ENCODE measurements at places on chromosomes 3 and 15.

- DNase-seq = no peak
Measured at GRCh38 chr3:135191708-135192107, 396.6 kb downstream of the EPHB1 start.

GRCh38 chr3:16330351-16330750 is 65.3 kb downstream of the OXNAD1 start:
- no peak for DNase-seq

- DNase-seq = no peak
Measured at GRCh38 chr15:97547381-97547780, 413.1 kb upstream of the ARRDC4 start.

DNA sequence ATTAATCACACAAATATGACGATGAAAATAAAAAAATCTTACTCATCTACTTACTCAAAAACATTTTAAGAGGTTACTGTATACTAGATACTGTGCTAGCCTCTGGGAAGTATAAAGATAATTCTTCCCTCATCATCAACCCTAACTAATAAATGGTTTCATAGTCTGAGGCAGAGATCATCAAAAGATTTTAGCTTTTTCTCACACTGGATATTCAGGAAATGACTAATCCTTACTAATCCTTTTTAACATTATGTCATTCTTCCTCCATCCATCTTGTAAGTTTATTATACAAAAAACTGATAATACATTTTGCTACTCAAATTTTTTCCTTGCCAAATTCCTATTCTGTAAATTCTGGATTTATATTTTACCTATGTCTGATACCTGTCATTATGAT is 29.7 kb downstream of the ACAD11 start:
- DNase-seq = no peak

- DNase-seq = no peak
Measured at GRCh38 chr3:7428206-7428718, 567.3 kb downstream of the GRM7 start.

DNA sequence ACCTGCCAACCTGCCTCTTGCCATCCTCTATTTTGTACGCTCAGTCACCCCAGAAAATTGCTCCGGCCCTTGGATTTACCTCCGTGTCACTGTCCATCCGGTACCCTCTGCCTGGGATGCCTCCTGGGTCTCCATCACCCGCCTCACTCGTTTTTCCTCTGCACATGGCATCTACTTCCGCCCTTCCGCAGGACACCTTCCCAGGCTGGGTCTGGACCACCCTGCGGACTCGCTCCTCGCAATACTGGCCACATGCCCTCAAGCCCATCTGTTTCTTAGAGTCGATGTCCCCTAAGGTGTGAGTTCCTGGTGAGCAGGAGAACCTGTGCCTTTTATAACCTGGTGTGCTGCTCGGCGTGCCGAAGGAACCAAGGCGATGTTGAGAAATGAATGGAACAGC is 58.5 kb downstream of the APBA2 start:
- DNase-seq = no peak

DNA sequence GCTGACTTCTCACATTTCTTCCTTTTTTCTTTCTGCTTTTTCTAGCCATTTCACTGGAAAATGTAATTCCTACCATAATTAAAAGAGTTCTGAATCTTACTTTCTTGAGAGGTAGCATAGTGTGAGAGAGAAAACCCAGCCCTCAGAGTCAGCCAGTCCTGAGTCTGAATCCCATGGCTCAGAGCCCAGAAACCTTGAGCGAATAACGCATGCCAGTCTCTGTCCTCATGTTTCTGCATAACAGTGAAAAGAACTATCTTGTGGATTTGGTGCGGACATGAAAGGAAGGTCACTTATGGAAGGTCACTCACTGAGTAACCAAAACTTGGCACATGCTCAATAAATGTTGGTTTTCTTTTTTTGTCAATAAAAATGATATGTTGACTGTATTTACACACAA is 29.3 kb upstream of the SLCO3A1 start:
- no peak for DNase-seq

GRCh38 chr3:33915796-33916546 is 117.5 kb downstream of the PDCD6IP start:
- DNase-seq = no peak

DNA sequence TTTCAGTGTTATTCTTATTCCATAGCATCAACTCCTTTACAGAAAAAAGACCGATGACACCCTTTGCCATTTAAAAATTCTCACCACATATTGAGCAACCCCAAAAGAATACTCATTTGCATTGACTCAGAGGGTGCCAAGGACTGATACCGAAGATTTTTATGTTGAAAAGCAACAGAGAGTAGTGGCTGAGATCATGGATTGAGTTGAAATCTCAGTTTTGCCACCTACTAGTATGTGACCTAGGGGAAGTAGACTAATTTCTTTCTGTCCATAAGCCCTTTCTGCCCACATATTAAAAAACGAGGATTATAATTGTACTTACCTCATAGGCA is 313.9 kb upstream of the SATB1 start:
- no peak for DNase-seq

DNA sequence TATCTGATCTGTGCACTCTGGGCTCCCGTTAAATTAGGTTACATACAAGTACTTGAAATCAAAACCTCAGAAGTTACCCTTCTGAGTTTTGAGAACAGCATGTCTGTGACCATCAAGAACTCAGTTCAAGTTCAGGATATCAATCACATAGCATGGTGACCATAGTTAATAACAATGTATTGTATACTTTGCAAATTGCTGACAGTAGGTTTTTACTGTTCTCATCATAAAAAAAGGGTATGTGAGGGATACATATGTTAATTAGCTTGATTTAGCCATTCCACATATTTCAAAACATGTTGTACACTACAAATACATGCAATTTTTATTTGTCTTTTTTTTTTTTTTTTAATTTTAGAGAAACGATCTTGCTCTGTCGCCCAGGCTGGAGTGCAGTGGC is 25.5 kb downstream of the TMEM40 start:
- DNase-seq = no peak
